Articular chondrocyte of knee joint (primary cell): ENCODE measurements at places on chromosomes 3 and 15. TPM values are rescaled to one million over a fixed set of nuclear protein-coding genes. Genes with fewer than 3 reads are reported as not detected.

The SLITRK3 gene
- not detected in 2 replicates for total RNA-seq

The MAP6D1 gene
- total RNA-seq, result 1.3 and 1.9 TPM in 2 replicates

The CTXN2 gene
- not detected in 2 replicates for total RNA-seq

The MNS1 gene
- total RNA-seq, result 2.4 and 2.7 TPM in 2 replicates

The WDR93 gene
- total RNA-seq, result 0.26 and 0.32 TPM in 2 replicates

The SOX14 gene
- not detected in 2 replicates for total RNA-seq

The ZNF501 gene
- 6.9 and 9.5 TPM in 2 replicates for total RNA-seq

The NBEAL2 gene
- 2.7 and 3.7 TPM in 2 replicates for total RNA-seq

The EOGT gene
- total RNA-seq, result 67.2 and 74.9 TPM in 2 replicates

The ZSCAN2 gene
- total RNA-seq, result 7.4 and 8.6 TPM in 2 replicates

The C3orf49 gene
- total RNA-seq, result not detected in 2 replicates
